NCI-H524 treated with DMSO at 0.1 percent for 48 hours (cell line): ENCODE measurements at places on chromosomes 5 and 9.

GRCh38 chr5:98772415-98773213, 849 bp upstream of the RGMB start:
- DNase-seq, result peak; percentile 65

DNA sequence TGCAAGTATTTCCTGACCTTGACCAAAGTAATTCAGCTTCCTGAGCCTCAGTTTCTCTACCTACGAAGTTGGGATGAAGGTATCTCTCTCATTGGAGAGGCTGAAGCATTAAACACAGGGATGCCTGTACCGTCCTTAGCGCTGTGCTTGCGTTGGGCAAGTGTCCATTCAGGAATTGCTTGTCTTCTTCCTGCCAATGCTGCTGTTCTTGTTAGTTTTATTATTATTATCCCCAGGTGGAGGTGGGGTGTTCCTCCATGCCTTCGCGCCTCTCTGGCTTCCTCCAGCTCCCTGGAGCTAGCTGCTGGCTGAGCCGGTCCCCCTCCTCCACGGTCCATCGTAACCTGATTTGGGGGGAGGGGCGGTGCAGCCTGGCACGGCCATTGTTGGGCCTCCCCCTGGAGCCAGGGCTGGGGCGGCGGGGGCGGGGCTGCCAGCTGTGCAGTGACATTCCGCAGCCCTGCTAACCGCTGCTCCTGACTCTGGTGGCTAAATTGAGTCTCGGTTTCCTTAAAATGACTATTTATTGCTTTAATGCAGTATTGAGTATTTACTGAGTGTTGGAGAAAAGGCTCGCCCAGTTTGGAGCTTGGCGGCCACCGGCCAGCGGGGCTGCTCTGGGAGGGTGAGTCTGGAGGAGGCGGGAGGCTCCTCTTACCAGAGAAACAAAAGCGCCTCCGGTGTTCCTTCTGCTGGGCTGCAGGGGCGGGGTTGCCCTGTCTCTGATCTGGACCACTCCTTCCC, 51.3 kb downstream of the LMX1B start:
- no peak for DNase-seq

DNA sequence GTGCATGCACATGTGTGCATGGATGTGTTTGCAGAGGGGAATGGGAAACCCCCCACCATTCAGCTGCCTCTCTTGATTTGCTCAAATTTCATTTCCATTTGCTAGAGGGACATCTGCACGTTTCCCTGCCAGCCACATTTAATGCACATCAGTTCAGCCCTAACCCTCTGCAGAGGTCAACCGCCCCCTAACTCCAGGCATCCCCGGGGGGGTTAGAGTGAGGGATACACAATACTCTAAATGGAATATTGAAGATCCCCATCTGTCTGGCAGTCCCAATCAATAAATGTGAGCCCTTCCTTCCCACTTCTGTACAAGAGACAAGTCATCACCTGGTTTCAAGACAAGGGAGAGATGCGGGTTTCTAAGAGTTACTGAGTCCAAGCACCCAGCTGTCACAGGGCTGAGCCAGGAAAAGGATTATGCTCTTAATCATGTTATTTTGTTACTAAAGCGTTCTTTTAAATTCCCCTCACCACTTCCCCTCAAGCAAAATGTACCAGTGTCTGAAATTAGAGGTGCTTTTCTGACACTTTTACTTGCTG, 134.1 kb downstream of the SEMA6A start:
- DNase-seq, result peak; percentile 93

GRCh38 chr5:79236362-79236969, 535 bp downstream of the JMY start:
- no peak for DNase-seq

GRCh38 chr9:93233033-93233432, 49.1 kb downstream of the WNK2 start:
- DNase-seq, result no peak

DNA sequence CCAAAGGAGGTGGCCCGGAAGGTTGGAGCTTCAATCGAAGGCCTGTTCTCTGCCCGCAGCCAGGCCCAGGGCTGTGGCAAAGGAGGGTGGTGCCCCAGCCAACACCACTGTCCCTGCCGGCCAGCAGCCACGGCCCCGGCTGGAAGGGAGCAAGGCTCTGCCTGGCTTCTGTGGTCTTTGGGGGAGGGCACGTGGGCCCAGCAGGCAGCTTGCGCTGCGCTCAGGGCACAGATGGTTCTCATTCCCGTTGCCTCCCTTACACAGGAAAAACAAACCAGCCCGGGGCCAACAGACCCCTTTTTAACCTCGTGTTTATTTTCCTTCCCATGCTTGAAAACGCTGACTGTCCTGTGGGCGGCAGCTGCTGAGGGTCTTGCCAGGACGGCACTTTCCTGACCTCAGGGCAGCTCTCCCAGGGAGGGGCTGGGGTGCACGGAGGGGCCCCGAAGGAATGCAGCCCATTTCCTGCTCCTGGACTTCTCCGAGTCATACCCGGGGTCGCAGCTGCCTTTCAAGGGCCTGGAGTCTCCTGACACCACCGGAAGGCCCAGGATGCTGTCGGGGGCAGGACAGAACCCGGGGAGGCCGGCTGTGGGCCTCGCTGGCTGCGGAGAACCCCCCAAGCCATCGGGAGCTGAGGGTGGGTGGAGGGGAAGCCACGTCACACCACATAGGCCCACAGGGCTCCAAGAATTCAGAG, 1.1 kb upstream of the GPSM1 start:
- DNase-seq, result no peak

DNA sequence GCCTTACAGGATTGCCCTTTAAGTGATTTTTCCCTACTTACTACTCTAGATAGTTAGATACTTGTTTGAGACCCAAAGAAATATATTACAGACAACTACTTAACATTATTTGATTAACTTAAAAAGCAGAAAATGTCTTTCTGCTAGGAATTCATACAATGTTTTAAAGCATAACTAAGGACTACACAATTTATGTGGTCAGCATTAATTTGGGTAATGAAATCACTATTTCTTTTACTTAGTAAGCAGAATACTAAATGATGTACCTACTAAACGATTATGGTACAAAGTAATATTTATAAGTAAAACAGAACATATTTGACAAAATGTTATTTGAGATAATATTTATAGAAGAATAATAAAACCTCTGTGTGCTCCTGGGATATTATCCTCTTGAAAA, 371.9 kb upstream of the ARRDC3 start:
- no peak for DNase-seq

DNA sequence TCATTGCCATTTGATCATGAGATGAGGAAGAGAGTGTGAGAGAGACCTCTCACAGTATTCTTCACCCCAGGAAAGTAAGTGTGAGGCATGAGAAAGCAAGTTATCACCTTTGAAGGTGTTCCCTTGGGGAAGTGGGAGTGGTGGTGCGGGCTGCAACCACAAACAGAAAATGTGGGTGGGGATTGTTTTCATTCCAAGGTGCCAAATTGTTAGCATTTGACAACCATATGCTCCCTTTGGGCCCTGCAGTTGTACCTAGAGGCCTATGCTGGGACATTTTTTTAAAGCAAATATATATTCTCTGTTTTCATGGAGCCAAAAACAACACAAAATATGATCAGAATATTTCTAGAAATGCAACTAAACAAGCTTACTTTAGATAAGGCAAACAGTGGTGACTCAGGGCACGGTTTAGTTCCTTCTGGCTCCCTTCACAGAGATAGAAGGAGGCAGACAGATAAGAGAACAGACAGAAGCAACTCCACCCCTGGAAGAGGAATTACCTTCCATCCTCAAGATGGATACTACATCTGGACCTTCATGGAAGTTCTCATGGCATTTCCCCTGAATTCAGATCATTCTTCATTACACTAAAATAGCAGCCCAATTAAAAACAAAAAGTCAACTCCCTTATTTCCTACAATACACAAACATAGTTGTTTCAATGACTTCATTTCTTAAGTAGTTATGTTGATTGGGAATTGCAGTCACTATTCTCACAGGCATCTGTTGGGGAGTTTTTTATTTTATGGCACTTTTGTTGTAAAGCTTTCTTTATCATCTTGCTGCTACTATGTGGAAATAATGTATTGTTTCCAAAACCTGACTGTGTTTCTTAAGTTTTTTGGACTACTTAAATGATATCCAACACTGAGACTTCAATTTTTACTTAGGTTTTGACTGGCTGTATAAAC, 416.6 kb downstream of the PLK2 start:
- no peak for DNase-seq

DNA sequence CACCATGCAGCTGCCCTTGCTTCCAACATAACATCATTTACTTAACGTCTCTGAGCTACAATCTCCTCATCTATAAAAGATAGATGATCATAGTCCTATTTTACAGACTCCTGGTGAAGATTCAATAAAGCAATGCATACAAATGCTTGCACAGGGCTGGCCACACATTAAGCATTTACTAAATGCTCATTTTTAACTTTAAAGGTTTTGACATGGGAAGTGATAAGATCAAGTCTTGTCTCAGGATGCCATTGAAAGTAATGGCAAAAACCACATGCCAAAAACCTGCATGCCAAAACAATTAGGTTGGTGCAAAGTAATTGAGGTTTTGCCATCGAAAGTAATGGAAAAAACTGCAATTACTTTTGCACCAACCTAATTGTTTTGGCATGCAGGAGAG, 181.2 kb upstream of the ADRA1B start:
- no peak for DNase-seq

GRCh38 chr5:57499262-57500050, 16.8 kb upstream of the ACTBL2 start:
- DNase-seq, result peak; percentile 6

DNA sequence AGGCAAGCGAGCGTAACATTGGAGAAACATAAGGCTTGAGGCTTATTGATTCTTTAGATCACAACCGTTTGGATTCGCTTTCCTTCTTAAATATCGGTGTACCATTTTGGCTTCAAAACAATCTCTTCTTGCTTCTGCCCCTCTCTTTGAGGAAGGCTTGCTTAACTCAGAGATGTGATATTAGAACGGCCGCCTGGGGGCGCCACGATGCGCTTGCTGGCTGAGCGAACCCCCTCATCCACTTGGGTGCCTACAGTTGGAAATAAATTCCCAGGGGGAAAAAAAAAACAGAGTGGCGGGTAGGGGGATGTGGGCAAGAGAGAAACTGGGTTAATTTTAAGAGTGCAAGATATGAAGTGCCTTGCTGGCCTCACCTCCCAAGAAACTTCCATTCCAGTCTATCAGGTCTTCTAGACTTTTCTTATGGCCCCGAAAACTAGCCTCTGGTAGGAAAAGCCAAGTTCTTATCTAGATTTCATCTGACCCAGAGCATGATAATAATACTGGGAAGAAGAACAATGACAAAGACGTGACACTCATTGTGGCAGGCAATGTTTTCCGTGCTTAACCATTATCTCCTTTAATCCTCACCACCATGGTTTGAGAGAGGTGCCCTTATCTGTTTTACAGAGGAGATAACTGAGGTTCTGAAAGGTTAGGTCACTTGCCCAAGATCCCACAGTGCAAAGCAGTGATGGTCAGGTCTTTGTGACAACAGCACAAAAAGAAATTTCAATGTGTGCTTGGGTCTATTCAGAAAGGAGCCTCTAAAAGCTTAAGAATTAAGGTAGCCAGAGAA, 115.8 kb downstream of the DPYSL3 start:
- no peak for DNase-seq
